ENCODE measurements at places on chromosomes 3 and 15. TPM values are rescaled to one million over a fixed set of nuclear protein-coding genes. Genes with fewer than 3 reads are reported as not detected.
A peak's percentile ranks its signal among the peaks of the same experiment; 100 is the strongest.

- H3K4me1 ChIP-seq, result no peaks in the 10 kb centered on the region
- H3K4me3 ChIP-seq, result no peak overlapping the region
- H3K36me3 ChIP-seq, result no peaks in the 10 kb centered on the region
- no peak overlapping the region for H3K27ac ChIP-seq
- DNase-seq, result no peak
These were observed 310.0 kb upstream of the UBE2E2 start for GRCh38 chr3:22893101-22893500.

GRCh38 chr3:52442409-52443267 lies 2.3 kb downstream of the SEMA3G start:
- peaks cover 23% of the 10 kb centered on the region for H3K4me1 ChIP-seq
- DNase-seq, result no peak
- no peaks in the 10 kb centered on the region for H3K36me3 ChIP-seq

- no peaks in the 10 kb centered on the region for H3K36me3 ChIP-seq
- H3K4me1 ChIP-seq, result peaks cover 15% of the 10 kb centered on the region
- no peak overlapping the region for H3K27ac ChIP-seq
- DNase-seq, result no peak
These were observed 4.5 kb upstream of the SEMA3B start for GRCh38 chr3:50264383-50264963.

DNA sequence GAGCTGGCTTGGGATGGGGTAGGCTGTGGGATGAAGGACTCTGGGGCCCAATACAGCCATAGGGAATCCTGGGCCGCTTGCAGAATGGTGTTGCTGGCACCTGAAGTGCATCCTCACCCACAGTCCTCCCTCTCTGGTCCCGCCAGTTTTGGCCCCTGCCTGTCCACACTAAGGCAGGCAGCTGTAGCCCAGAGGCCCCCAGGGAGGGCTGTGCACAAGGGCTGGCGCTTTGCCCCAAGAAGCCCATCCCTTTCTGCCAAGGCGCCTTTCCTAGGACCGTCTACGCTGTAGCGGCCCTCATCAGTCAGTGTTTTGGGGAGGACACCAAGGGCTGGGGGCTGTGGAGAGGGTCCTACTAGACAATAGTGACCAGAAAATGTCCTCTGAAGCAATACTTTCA lies 116.2 kb upstream of the ABHD17C start:
- H3K27me3 ChIP-seq, result no peaks in the 10 kb centered on the region
- H3K4me1 ChIP-seq, result no peaks in the 10 kb centered on the region
- no peak overlapping the region for H3K4me3 ChIP-seq
- H3K36me3 ChIP-seq, result no peaks in the 10 kb centered on the region
- H3K27ac ChIP-seq, result no peak overlapping the region

DNA sequence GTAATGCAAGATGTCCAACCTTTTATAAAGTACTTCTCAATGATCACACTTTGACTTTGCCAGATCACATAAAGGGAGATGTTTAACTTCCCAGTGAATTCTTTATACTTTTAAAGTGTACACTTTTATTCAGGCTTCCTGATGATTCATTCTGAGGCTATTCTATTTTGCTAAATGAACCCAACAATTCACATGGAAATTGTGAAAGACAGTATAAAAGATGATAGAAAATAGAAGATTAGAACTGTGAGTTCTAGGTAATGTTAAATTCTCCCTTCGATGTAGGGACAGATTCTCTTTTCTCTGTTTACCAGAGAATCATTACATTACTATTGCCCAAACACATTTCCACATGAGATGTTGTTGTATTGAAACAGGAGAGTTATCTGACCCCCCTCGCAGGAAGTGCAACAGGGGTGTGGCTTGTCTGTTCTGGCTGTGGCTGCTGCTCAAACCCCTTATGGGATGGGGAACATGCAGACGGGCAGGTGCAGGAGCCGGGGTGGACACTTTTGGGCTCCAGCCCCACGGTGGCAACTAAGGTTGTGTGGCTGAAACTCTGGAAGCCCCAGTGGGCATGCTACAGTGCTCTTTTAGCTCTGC lies 131.3 kb upstream of the LRTM1 start:
- H3K4me3 ChIP-seq, result no peak overlapping the region
- no peak overlapping the region for H3K27ac ChIP-seq
- no peaks in the 10 kb centered on the region for H3K36me3 ChIP-seq
- no peak for DNase-seq
- H3K27me3 ChIP-seq, result no peaks in the 10 kb centered on the region
- H3K4me1 ChIP-seq, result no peaks in the 10 kb centered on the region

DNA sequence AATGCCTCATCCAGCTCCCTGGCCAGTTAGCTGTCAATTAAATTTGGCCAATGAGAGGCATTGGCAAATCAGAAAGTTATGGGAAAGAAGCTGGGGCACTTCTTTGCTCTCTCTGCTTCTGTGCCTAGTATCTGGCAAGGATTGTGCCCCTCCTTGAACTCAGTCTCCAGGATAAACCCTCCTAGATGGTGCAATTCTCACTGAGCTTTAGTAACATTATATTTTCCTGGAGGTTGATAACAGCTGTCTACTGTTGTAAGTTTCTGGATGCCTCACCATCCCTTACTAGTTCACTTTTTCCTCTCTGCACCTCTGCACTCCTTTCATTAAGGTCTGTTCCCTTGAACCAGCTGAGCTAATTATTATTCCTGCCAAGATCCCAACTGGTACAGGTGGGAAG lies 329.5 kb downstream of the MFSD1 start:
- H3K36me3 ChIP-seq, result no peaks in the 10 kb centered on the region
- no peak for DNase-seq
- H3K4me1 ChIP-seq, result no peaks in the 10 kb centered on the region

DNA sequence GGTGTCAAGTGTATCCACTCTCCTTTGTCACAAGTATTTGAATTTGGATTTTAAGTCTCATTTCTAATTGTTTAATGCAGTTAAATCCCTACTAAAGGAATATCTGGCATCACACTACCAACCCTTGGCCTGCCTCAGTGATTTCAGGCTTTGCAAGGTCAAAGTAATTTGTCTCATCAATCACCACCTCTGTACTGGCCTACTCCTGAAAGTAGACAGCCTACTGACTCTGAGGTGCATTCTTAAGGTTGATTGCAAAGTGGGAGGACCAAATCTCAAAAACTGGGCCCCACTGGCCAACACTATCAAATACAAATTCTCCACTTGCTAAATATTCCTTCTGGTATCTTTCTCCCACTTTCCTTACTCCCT lies 851 bp upstream of the TEX55 start:
- H3K4me1 ChIP-seq, result no peaks in the 10 kb centered on the region
- no peak for DNase-seq
- no peak overlapping the region for H3K27ac ChIP-seq
- no peaks in the 10 kb centered on the region for H3K27me3 ChIP-seq

- H3K27me3 ChIP-seq, result no peaks in the 10 kb centered on the region
- no peak for DNase-seq
- H3K36me3 ChIP-seq, result no peaks in the 10 kb centered on the region
- H3K4me1 ChIP-seq, result peaks cover 20% of the 10 kb centered on the region
- H3K27ac ChIP-seq, result no peak overlapping the region
These were observed 468.3 kb upstream of the CBLB start for GRCh38 chr3:106337116-106337515.

DNA sequence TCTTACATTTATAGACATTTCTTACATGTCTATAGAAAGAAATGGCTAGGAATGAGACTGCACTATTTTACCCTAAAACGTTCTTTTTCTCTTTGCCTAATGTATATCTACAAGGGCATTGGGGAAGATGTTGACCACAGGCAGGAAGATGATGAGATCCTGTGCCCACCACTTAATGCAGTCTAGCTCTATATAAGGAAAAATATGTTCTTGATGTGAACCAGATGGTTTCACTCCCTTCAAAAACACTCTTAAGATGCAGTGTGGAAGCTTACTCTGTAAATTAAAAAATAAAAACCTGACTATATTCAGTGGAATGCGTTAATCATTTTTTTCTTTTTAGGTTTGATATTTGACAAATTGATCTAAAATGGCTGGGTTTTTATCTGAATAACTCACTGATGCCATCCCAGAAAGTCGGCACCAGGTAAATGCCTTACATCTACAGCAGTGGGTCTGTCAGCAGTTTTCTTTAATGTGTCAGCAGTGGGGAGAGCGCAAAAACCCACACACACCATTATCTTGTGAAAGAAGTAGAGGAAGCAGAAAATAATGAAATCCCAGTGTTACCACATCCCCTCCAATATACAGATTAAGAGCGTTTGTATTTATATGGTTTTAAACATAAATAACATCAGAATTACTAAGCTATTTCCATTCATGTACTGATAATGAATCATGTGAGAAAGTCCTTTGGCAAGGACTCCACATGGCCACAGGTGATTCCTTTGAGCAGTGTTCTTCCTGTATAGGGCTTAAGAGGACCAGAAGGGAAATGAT lies 10.1 kb downstream of the AGTR1 start:
- DNase-seq, result no peak
- H3K4me3 ChIP-seq, result no peak overlapping the region
- H3K4me1 ChIP-seq, result no peaks in the 10 kb centered on the region
- H3K36me3 ChIP-seq, result no peaks in the 10 kb centered on the region
- no peaks in the 10 kb centered on the region for H3K27me3 ChIP-seq

DNA sequence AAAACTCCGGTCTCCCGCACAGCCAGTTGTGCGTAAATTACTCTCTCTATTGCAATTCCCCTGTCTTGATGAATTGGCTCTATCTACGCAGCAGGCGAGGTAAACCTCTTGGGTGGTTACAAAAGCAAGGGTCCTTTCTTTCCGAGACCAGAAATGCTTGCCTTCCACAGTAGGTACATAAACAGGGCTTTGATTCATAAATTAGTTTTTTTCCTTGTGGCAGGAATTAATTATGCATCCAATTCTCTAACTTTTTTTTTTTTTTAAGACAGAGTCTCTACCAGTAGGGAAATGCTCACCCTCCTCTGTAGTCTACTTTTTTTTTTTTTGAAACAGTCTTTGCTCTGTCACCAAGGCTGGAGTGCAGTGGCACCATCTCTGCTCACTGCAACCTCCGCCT lies 16.3 kb downstream of the CD80 start:
- H3K36me3 ChIP-seq, result no peaks in the 10 kb centered on the region
- H3K4me1 ChIP-seq, result no peaks in the 10 kb centered on the region
- H3K27me3 ChIP-seq, result no peaks in the 10 kb centered on the region
- no peak overlapping the region for H3K27ac ChIP-seq

DNA sequence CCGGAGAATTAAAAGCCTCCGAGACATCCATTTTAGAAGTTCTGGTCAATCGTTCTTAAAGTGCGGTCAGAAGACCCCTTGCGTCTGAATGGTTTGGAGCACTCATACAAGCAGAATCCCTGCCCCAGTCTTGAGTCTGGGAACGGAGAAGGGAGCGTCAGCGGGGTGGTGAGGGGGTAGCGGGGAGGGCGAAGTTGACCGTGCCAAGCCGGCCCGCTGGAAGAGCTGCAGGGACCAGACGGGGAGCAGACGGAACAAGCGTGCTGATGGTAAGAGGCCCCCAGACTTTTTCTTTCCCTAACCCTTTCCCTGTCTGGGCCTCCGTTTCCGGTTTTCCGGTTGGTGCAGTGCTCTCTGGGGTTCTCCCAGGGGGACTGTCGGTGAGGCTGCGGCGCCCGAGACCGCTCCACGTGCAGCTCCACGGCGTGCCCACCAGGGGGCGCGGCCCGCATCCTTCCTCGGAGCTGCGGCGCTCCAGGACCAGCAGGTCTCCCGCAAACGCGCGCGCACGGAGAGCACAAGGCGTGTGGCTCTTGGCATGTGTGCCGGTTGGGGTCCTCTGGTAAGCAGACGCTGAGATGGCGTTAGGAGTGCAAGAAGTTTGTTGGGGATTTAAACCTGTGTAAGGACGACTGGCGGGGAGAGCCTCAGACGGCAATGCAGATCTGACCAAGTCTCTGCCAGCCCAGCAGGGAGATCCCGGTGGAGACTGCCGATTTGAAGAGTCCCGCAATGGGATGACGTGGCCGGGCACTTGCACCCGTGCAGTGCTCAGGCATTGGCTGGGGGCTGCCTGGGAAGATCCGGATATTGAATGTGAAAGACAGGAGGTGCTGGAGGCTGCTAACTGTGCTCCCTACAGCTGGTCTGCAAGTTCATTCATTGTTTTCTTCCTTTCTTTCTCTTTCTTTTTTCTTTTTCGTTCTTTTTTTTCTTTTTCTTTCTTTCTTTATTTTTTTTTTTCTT lies 19.2 kb upstream of the CORO2B start:
- no peak overlapping the region for H3K27ac ChIP-seq
- no peaks in the 10 kb centered on the region for H3K36me3 ChIP-seq
- peak overlapping the region; percentile 35 for H3K4me3 ChIP-seq
- peak; percentile 61 for DNase-seq
- peaks cover 18% of the 10 kb centered on the region for H3K4me1 ChIP-seq

GRCh38 chr15:76059320-76060117 lies at the start of gene TMEM266:
TMEM266 (plus strand) TSS chr15:76059985; CDS start chr15:76134264, 74,279 bp downstream.
- H3K27ac ChIP-seq, result no peak within 1 kb of the TSS
- peak within 1 kb of the TSS; percentile 39 for H3K4me3 ChIP-seq
- no peak for DNase-seq
- no peaks in the 10 kb centered on the region for H3K36me3 ChIP-seq
- H3K4me1 ChIP-seq, result peaks cover 18% of the 10 kb centered on the region

GRCh38 chr3:153078826-153079225 lies 83.2 kb upstream of the RAP2B start:
- DNase-seq, result no peak
- no peaks in the 10 kb centered on the region for H3K36me3 ChIP-seq
- no peaks in the 10 kb centered on the region for H3K4me1 ChIP-seq
- no peak overlapping the region for H3K4me3 ChIP-seq
- H3K27ac ChIP-seq, result no peak overlapping the region

DNA sequence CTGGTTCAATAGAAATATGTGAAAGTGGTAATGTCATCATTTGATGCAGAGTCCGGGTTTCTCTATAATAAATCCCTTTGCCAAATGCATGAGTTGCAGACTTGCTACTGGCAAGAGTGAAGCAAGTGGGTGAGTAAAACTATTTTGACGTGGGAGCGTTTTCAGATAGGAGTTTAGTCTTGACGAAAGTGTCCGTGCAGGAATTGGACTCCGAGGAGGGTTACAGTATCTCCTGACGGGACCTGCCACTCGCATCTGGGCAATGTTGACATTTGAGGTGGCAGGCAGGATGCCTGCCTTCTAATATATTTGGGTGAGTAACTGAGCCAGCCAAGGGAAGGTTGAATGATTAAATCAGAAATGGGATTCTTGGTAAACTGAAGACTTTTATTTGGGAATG lies 16.0 kb downstream of the CDV3 start:
- H3K27ac ChIP-seq, result no peak overlapping the region
- DNase-seq, result no peak
- no peak overlapping the region for H3K4me3 ChIP-seq
- H3K27me3 ChIP-seq, result no peaks in the 10 kb centered on the region
- no peaks in the 10 kb centered on the region for H3K4me1 ChIP-seq

DNA sequence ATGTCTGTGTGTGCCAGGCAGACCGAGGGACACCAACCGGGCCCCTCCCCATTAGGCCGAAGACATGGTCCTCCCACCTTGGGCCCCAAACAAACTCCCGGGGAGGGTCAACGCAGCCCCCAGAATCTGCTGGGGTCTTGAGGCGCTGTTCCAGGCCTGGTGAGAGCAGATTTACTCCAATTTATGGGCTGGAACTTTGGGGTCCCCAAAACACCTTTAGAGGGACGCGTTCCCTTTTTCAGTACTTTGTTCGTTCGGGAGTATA lies 2.4 kb downstream of the GATA2 start:
- peak overlapping the region; percentile 64 for H3K4me3 ChIP-seq
- H3K36me3 ChIP-seq, result no peaks in the 10 kb centered on the region
- H3K27me3 ChIP-seq, result peaks cover 97% of the 10 kb centered on the region

GRCh38 chr3:44237665-44238064 lies 4.0 kb upstream of the TOPAZ1 start:
- no peaks in the 10 kb centered on the region for H3K27me3 ChIP-seq
- no peak overlapping the region for H3K4me3 ChIP-seq
- H3K4me1 ChIP-seq, result peaks cover 3% of the 10 kb centered on the region
- no peak for DNase-seq
- no peaks in the 10 kb centered on the region for H3K36me3 ChIP-seq
- H3K27ac ChIP-seq, result no peak overlapping the region

The NDN gene
- total RNA-seq, result not detected

The FOXL2NB gene
- not detected for total RNA-seq

The ZIC4 gene
- total RNA-seq, result not detected

The SPATA12 gene
- not detected for total RNA-seq

The GPR15 gene
- 24.7 TPM for total RNA-seq

The GPR171 gene
- total RNA-seq, result 50.6 TPM

The NANOGP8 gene
- total RNA-seq, result not detected
